Stimulated activated naive B cell treated with anti-CD40 and anti-IgM and Interleukin-4, amounts not matched to agents 10 μg/mL and 1 μg/mL and 100 μg/mL, for 72 hours (primary cell): ENCODE measurements at places on chromosomes 2 and 18.

GRCh38 chr2:74893332-74893731 lies 59.4 kb downstream of the HK2 start:
- DNase-seq: no peak

DNA sequence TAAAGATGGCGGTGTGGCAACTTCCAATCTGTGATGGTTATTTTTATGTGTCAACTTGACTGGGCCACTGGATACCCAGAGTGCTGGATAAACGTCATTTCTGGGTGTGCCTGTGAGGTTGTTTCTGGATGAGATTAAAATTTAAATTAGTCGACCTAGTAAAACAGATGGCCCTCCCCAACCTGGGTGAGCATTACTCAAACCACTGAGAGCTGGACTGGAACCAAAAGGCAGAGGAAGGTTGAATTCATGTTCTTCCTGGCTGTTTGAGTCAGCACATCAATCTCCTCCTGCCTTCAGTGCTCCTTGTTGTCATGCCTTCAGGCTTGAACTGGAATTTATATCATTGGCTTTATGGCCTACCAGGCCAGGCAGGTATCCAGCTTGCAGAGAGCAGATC lies 190.8 kb upstream of the RGPD4 start:
- DNase-seq: no peak

GRCh38 chr2:38106405-38107094 lies 30.6 kb upstream of the CYP1B1 start:
- no peak for DNase-seq

GRCh38 chr2:95296880-95297487 lies at the start of gene KCNIP3:
Gene KCNIP3 (plus strand): TSS chr2:95297347. CDS start chr2:95297439, 92 bp downstream.
- DNase-seq: no peak
